ENCODE measurements at places on chromosomes 12 and 14.

GRCh38 chr14:95341564-95341963 lies 21.9 kb upstream of the CLMN start:
- DNase-seq: no peak

DNA sequence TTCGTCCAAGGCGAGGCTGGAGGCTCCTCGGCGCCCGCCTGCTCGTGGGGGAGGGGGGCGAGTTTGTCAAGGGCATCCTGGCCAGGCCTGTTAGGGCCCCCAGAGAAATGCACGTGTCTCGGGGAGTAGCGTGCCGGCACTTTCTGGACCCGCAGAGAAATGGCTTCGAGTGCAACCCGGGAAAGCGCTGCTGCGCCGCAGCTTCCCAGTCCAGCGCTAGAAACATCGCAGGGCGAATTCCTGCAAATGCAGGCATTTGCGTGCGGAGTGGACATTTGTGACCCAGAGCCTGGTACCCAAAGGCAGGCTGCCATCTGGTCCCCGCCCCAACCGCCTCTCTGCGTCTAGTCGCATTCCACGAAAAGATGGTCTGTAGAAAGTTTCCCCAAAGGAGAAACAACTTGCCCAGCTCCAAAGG lies 756 bp downstream of the LGR5 start:
- DNase-seq: no peak

- DNase-seq: no peak
Observed at GRCh38 chr12:119201789-119202543, 23.2 kb downstream of the HSPB8 start.

- DNase-seq: no peak
Observed at GRCh38 chr12:58580095-58580494, 340.2 kb downstream of the LRIG3 start.

DNA sequence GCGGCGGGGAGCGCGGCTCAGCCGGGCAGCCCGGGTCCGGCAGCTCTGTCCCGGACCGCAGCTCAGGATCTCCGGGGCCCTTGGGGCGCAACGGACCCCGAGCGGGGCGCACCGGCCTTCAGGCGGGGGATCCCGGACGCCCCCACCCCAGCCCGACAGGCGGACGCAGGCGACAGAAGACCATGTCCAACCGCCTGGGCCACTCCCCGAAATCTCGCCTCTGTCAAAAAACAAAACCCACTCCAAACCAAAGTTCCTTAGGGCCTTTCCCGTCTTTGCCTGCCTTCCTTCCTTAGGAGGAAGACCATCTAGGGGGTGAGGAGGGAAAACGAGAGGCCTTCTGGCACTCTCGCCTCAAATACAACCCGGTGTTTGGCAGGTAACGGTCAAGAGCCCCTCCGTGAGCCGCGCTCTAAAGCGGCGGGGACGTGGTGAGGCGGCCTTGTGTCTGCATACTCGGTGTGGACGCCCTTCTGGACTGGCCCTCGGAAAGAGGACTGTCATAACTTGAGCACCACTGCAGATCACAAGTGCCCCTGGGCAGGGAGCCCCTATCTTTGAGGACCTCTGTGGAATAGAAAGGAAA lies 604 bp downstream of the HCFC2 start:
- no peak for DNase-seq

DNA sequence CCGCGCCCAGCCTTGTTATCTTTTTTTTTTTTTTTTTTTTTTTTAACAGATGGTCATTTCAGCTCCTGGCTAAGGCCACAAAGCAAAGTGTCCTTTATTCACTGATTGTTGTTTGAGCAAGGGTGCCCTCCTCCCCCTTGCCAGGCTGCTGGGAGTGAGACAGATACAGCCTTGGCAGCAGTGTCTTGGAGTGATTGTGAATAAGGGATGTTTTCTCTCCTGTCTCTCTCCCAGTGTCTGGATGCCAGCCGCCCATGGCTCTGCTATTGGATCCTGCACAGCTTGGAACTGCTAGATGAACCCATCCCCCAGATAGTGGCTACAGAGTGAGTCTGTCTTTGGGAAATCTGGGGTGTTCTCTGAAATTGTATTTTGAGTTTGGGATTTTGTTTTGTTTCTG lies 28.7 kb downstream of the FNTB start:
- DNase-seq: no peak

- DNase-seq: no peak
Observed at GRCh38 chr14:100842799-100843198, 16.9 kb downstream of the MEG3 start.

DNA sequence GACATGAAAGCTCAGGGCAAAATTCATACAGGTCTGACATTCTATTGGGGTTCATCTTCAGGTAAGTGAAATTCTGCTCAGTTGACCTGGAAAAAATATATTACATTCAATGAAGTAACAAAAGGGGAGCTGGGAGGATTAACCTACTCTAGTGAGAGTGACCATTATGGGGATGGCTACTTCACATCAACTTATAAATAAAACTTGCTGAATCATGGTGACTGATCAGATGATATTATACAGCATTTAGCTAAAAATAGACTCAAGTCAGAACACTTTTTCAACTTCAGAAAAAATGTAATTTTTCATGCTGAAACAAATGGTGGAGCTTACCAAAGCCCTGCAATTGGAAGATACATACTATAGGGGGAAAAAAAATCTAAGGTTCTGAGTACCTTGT lies 800.2 kb downstream of the FSCB start:
- no peak for DNase-seq

GRCh38 chr14:68607867-68608573 lies 184.8 kb downstream of the ZFP36L1 start:
- no peak for DNase-seq

All from natural killer cell (primary cell).